Activated naive CD4-positive, alpha-beta T cell treated with Interleukin-2 at 50 U/mL for 16 hours (primary cell): ENCODE measurements at places on chromosomes 4 and X.

- DNase-seq, result no peak
These were observed 204.8 kb upstream of the RASGEF1B start for GRCh38 chr4:81676537-81676936.

DNA sequence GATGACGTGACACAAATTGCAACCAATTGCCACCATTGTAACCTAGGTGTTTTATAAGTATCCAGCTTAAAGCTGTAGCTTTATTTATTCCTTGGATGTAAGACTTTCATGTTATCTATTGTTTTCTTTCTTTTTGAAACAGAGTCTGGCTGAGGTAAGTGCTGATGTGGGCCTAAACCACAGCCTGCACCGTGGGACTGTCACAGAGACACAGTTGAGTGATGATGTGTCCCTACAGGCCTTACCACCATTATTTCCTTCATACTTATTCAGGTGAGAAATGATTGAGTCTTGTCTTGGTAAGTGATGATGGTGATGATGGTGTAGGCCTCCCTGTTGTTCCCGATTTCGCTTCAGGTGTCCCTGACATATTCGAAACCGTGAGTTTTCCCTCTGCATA is 8.3 kb downstream of the ATXN3L start:
- no peak for DNase-seq

- no peak for DNase-seq
These were observed 1.1 kb downstream of the LRBA start for GRCh38 chr4:151013944-151014343.

- no peak for DNase-seq
These were observed 9.8 kb upstream of the TIGD2 start for GRCh38 chr4:89101256-89102161.

- no peak for DNase-seq
These were observed 88.5 kb upstream of the ETNPPL start for GRCh38 chr4:108851366-108851765.

DNA sequence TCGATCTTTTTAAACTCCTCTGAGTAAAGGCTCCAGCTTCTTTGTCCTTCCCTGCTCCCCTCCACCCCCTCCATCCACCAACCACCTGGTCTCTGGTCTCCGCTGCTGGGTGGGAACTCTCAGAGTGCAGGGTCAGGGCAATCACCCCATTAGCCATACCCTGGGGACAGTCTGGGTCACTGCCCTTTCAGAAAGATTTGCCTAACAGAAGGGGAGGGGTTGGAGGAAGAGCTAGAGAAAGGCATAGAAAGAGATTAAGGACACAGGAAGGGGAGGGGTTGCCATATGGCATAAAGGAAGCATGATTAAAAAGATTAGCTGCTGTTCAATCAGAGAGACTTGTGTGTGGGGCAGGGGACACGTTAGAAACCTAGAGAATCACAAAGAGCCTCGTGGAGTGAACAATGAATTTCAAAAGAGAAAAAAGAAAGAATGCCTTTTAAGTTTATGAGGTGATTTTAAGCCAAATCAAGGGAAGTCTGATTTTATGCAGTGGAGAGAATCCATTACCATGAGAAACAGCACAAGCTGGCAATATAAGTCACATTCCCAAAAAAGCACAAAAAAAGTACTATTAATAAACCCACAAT is 115.5 kb upstream of the ACSL4 start:
- DNase-seq, result no peak
